Tibial nerve (tissue), 4 donors: ENCODE measurements at places on chromosomes 13 and 19. TPM values are rescaled to one million over a fixed set of nuclear protein-coding genes. Genes with fewer than 3 reads are reported as not detected.

DNA sequence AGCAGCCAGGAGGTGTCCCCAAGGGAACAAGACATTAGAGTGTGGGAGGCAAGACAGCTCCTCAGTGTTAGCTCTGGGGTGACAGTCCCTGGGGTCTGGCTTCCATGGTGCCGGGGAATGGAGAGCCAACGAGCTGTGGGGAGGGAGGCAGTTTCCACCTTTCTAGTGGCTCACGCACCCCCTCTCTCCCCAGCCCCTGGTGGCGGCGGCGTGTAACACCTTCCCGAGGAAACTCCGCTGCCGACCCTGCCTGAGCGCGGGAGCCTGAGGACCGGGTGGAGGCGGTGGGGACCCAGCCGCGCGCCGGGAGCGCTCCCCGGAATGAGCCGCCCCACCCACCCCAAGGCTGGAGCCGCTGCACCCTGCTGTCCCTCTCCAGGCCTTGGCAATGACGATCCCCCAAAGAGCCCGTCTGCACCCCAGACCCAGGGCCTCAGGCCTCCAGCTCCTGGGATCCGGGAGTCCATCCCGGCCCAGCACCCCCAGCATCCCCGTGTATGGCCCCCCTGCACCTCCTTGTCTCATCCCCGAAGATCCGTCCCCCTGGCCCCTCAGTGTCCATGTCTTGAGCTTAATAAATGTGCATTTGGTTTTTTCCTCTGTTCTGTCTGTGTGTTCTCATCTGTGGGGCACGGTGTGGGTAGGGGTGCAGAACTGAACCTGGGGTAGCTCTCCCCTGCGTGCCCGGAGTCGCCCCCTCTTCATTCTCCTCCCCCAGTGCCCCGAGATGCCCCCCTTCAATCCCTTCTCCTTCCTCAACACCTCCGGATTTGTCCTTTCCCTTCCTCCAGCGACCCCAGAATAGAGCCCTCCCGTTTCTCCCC, 622 bp upstream of the FXYD5 start:
- no peak for DNase-seq

KLC3 gene
- total RNA-seq = not detected

GRCh38 chr19:16226878-16227836, 29.4 kb downstream of the AP1M1 start:
- peak; percentile 8 for DNase-seq

ELOF1 gene
- total RNA-seq = 26.8 TPM

DNA sequence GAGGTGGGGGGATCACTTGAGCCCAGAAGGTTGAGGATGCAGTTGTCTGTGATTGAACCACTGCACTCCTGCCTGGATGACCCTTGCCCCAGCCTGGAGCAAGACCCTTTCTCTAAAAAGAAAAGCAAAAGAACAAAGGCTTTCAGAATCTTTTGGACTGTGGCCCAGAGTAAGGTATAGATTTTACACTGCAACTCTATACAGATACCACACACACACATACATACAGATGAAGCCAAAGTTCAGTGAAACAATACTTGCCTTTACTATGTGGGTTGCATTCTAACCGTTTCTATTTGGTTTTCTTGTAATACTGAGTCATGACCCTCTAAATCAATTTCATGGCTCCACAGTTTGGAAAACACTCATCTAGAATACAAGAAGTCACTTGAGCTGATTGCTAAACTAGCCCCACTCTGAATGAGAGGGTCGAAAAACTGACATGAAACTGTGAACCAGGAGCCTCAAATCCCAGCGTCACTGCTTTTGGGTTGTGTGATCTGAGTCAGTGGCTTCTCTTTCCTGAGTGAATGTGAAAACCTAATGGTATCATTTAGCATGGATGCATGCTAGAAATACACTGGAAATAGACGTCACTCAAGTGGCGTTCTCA, 756.1 kb downstream of the UQCRFS1 start:
- no peak for DNase-seq
